ENCODE measurements at places on chromosomes 11 and 22. TPM values are rescaled to one million over a fixed set of nuclear protein-coding genes. Genes with fewer than 3 reads are reported as not detected.

SERHL2 gene
- 11.0 TPM for total RNA-seq

RASD2 gene
- total RNA-seq: 0.15 TPM

LYVE1 gene
- not detected for total RNA-seq

TBC1D10A gene
- total RNA-seq: 31.0 TPM

FXYD6 gene
- 8.7 TPM for total RNA-seq

TTC12 gene
- total RNA-seq: 8.3 TPM

OR52H1 gene
- not detected for total RNA-seq

GPHA2 gene
- not detected for total RNA-seq

HEPN1 gene
- not detected for total RNA-seq

CEND1 gene
- total RNA-seq: not detected

RAB38 gene
- total RNA-seq: 294 TPM

AMPD3 gene
- total RNA-seq: 2.1 TPM

OR10A2 gene
- total RNA-seq: not detected

TTC28 gene
- total RNA-seq: 15.6 TPM

MS4A12 gene
- not detected for total RNA-seq

SMTN gene
- 36.3 TPM for total RNA-seq

MMP8 gene
- 18.9 TPM for total RNA-seq

ZNF214 gene
- total RNA-seq: 2.9 TPM

DBX1 gene
- not detected for total RNA-seq

OR51E2 gene
- not detected for total RNA-seq

ZNF215 gene
- total RNA-seq: 6.0 TPM

NCR3LG1 gene
- 11.6 TPM for total RNA-seq

SCGB1D2 gene
- not detected for total RNA-seq

E2F8 gene
- total RNA-seq: 0.73 TPM

ADORA2A gene
- total RNA-seq: 0.34 TPM

BATF2 gene
- total RNA-seq: 14.3 TPM

BAIAP2L2 gene
- total RNA-seq: 8.9 TPM

SLC17A6 gene
- total RNA-seq: not detected

TMEM151A gene
- total RNA-seq: 0.36 TPM

FAM180B gene
- under 0.01 TPM for total RNA-seq

POU2AF1 gene
- not detected for total RNA-seq

CCDC15 gene
- 3.3 TPM for total RNA-seq

MB gene
- total RNA-seq: not detected

NCF4 gene
- not detected for total RNA-seq

CABP4 gene
- total RNA-seq: not detected

PIK3IP1 gene
- total RNA-seq: 4.3 TPM

GUCD1 gene
- total RNA-seq: 170 TPM

PEX16 gene
- 29.3 TPM for total RNA-seq

SYTL2 gene
- 92.5 TPM for total RNA-seq

CD6 gene
- total RNA-seq: under 0.01 TPM

GPR83 gene
- total RNA-seq: not detected

SORL1 gene
- 0.33 TPM for total RNA-seq

ANKK1 gene
- total RNA-seq: not detected

RCOR2 gene
- under 0.01 TPM for total RNA-seq

WDR74 gene
- 87.9 TPM for total RNA-seq

ASCL2 gene
- not detected for total RNA-seq

TUT1 gene
- total RNA-seq: 7.0 TPM

GGTLC3 gene
- not detected for total RNA-seq
